Right ventricle myocardium superior (tissue), 1 donor: ENCODE measurements at places on chromosomes 5 and 9. TPM values are rescaled to one million over a fixed set of nuclear protein-coding genes. Genes with fewer than 3 reads are reported as not detected.

KCNN2 gene
- 8.0 TPM for total RNA-seq

PCSK1 gene
- not detected for total RNA-seq

CMYA5 gene
- total RNA-seq, result 917 TPM

ADGRD2 gene
- not detected for total RNA-seq

TOR1A gene
- 12.0 TPM for total RNA-seq

LRRC19 gene
- total RNA-seq, result not detected

SPINK13 gene
- total RNA-seq, result not detected

ZCCHC7 gene
- 6.3 TPM for total RNA-seq

CCDC171 gene
- total RNA-seq, result 1.6 TPM

CDC20B gene
- total RNA-seq, result not detected

SERF1A gene
- 7.0 TPM for total RNA-seq

CCNI2 gene
- total RNA-seq, result 0.08 TPM

NR2F1 gene
- 0.70 TPM for total RNA-seq

ENG gene
- 118 TPM for total RNA-seq

C9orf85 gene
- total RNA-seq, result 7.1 TPM

EPB41L4B gene
- total RNA-seq, result 9.9 TPM

NACC2 gene
- 30.8 TPM for total RNA-seq

EIF4E1B gene
- total RNA-seq, result not detected

MRPL36 gene
- total RNA-seq, result 65.5 TPM

C5orf58 gene
- total RNA-seq, result 0.65 TPM

TMEM215 gene
- total RNA-seq, result not detected

SECISBP2 gene
- total RNA-seq, result 14.2 TPM

FOXD4L3 gene
- total RNA-seq, result not detected

DIRAS2 gene
- total RNA-seq, result not detected

PSIP1 gene
- 21.1 TPM for total RNA-seq

DNA sequence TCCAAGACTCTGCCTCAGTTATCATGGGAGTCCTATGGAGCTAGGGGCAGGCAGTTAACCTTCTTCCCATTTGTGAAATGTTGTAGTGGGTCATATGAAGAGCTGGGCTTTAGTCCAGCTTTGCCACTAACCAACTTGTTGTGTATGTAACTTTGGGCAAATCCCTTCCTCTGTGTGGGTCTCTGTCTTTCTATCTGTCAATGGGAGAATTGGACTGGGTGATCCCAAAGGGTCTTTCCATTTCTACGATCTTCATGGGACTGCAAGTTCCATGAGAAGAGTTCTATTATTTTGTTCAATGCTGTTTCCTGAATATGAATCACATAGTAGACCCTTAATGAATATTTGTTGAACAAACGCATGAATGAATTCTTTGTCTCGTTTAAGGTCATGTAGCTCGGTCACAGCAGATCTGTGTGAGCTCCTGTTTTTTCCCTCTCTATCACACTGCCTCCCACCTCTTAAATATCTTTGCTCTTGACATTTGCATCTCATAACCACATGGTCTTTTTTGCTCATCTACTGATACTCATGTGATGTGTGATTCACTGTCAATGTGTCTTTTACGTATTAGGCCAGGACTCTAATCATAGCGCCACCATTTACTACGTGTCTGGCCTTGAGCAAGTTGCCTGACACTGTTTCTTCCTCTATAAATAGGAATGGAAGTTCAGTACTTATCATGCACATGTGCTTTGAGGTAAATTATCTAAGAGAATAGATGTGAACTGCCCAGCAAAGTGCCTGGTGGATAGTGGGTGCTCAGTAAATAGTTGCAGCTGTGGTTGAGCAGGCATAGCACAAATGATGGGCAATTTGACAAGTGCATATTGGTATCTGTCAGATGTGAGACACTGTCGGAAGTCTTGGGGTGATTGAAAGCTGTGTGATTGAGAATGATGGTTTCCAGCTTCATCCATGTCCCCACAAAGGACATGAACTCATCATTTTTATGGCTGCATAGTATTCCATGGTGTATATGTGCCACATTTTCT lies 37.4 kb downstream of the PTTG1 start:
- DNase-seq, result no peak

DNA sequence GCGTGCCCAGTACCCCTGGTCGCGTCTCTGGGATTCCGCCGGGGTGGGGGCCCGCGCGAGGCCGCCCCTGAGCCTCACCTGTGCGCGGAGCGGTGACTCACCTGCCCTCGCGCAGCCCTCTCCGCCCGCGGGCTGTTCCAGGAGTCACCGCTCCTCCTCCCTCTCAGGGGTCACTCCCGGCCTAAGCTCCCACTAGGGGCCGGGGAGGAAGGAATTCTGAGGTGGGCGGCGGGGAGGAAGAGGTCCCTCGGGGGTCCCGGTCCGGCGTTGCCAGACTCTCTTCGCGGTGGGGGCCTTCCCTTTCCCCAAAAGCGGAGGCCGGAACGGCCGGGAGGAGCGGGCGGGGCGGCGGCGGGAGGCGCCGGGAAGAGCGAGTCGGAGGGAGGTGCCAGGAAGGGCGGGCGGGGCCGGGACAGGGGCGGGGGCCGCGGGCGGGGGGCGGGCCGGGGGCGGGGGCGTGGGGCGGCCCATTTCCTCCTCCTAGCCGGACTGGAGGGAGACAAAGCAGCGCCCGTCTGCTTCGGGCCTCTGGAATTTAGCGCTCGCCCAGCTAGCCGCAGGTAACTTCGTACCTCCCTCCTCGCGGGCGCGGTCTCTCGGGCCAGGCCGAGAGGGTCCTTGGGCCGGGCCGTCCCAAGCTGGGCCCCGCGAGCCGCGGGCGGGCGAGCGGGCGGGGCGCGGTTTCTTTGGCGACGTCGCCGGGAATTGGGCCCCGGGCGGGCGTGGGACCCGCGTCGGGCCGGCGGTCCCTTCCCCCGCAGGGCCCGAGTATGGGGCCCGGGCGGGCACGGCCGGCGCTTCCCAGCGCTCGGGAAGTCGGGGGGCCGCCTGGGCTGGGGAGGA lies at the start of gene CTNNA1:
Gene CTNNA1, plus strand, starts transcription at position 475 of the 843 bp plus-strand sequence. CDS start 28,500 bp downstream, outside the sequence.
- peak; percentile 84 for DNase-seq

- DNase-seq, result no peak
Observed at GRCh38 chr5:159990506-159990905, 18.4 kb upstream of the TTC1 start.

- no peak for DNase-seq
Observed at GRCh38 chr5:3842591-3842990, 247.0 kb downstream of the IRX1 start.

- no peak for DNase-seq
Observed at GRCh38 chr5:143922718-143923117, 110.8 kb downstream of the HMHB1 start.

- DNase-seq, result no peak
Observed at GRCh38 chr5:135272311-135272805, 126.7 kb downstream of the MACROH2A1 start.

GRCh38 chr9:80651044-80651443 lies 1038.3 kb downstream of the TLE1 start:
- no peak for DNase-seq

DNA sequence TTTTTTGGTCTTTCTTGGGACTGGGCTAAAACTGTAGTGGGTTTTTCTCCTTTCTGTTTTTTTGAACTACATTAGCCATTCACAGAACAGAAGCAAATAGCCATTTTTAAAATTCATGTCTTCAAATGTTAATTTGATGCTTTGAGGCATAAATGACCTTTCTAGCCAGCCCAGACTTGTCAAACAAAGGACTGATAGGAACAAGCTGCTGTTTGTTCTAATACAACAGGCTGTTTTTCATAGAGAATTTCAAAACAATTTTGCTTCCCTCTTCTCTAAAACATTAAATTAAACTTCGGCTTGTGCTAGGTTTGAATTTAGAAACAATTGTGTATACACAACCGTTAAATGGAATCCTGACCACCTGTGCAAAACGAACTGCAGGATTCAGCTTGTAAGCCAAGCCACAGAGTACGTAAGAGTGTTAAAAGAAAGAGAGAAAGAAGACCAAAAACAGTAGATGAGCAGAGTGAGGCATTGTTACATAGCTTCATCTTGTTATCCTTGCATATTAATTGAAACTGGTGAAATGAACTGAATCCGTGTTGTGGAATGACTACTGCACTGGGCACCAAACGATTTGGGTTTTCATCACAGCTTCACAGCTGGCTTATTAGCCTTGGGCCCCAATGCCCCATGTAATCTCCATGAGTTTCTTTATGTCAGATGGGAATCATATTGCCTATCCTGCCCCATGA lies 100.0 kb downstream of the ZSWIM6 start:
- DNase-seq, result no peak

- no peak for DNase-seq
Observed at GRCh38 chr5:16791904-16792597, 144.0 kb downstream of the MYO10 start.

DNA sequence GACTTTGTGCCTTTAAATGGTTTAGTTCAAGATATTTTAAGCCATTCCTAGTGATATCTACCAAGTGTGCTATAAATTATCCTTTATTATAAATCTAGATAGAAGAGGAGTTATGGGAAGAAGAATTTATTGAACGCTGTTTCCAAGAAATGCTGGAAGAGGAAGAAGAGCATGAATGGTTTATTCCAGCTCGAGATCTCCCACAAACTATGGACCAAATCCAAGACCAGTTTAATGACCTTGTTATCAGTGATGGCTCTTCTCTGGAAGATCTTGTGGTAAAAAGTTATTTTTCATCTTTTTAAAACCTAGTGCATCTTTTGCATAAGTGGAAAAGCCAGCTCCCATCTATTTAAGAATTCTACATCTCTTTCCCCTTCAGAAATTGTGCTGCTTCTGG lies 18.6 kb downstream of the SLC23A1 start:
- no peak for DNase-seq

GRCh38 chr5:158737536-158738027 lies 362.1 kb downstream of the EBF1 start:
- DNase-seq, result no peak

DNA sequence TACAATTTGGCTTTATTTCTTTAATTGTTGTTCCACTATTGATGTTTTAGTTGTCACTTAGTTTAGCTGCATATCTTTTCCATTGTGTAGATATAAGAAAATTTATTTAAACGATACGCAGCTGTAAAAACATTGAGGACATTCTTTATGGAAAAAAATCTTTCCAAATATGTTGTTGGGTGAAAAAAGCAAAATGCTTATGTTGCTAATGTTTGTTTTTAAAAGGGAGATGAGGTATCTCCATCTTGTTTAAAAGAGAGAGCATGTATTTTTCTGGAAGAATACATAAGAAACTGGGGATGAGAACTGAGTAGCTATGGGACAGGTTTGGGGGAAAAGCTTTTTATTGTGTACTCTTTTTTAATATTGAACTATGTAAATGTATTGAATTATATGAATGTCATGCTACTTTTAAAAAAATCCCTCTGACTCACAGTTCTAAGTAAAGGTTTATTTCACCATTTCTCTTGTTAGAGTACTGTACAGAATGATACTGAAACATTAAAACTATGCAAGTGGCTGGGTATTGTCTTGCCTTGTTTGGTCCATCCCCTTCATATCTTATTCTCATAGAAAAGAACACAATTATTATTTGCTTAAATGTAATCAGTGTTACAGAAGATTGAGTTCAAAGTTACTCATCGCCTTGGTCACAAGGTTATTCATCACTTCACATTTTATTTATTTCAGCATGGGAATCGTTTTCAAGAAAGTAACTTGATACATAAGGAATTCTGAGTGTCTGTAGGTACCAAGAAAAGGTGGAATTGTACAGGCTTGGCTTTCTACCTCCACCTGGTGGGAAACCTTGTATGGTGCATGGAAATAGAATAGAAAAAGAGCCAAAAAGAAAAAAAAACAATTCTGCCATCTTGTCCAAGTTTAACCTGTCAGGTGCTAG lies 85.8 kb downstream of the RIC1 start:
- no peak for DNase-seq

GRCh38 chr5:123371575-123372179 lies 51.5 kb downstream of the CEP120 start:
- DNase-seq, result peak; percentile 52

DNA sequence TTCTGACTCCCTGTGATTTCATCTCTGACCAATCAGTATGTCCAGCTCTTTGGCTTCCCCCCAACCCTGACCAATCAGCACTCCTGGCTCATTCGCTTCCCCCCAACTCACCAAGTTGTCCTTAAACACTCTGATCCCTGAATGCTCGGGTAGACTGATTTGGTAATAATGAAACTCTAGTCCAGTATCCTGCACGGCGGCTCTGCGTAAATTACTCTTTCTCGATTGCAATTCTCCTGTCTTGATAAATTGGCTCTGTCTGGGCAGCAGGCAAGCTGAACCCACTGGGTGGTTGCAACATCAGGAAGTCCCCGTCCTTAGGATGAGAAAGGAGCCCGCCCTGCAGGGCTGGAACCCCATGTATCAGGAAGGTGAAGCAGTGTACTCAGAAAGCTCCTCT lies 10.4 kb downstream of the FCN2 start:
- no peak for DNase-seq

GRCh38 chr5:177402271-177403043 lies 2.0 kb upstream of the PFN3 start:
- peak; percentile 60 for DNase-seq

- DNase-seq, result no peak
Observed at GRCh38 chr9:81789721-81790120, 100.4 kb upstream of the TLE1 start.

GRCh38 chr9:129033216-129033615 lies 3.2 kb upstream of the MIGA2 start:
- DNase-seq, result no peak

DNA sequence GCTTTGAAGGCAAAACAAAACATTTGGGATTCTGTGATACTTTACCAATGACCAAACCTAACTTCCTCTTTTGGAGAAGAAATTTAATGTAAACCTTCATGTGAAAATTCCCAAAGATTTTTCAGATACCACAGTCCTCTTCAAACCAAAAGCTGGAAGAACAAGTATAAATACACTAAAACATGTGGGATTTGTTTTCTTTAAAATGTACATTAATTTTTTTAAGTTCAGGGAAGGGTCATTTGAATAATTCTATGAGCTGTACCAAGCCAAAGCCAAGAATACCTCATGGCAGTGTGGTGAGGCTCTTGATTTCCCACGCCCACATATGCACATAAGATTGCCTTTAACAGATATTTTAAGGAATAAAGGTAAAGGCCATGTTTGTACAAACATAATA lies 28.4 kb upstream of the ITGA1 start:
- DNase-seq, result no peak

GRCh38 chr5:14249258-14250082 lies 106.3 kb downstream of the TRIO start:
- no peak for DNase-seq

DNA sequence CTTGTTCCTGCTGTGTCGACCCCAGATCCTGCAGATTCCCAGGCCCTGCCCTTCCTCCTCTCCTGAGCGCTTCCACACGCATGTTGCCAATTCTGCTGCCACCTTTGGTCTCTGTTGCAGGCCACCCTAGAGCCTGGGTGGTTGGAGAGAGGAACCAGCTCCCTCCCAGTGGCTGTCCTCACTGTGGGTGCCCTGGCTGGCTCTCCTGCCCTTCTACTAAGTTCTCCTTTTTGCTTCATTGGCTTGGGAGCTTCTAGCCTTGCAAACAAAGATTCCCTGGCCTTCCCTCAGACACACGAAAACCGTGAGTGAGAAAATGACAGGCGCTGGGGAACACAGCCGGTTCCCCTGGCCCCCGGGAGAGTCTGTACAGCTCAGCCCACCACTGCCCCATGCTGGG lies 14.2 kb upstream of the NCS1 start:
- no peak for DNase-seq
